ENCODE measurements at places on chromosomes 13 and 19.

DNA sequence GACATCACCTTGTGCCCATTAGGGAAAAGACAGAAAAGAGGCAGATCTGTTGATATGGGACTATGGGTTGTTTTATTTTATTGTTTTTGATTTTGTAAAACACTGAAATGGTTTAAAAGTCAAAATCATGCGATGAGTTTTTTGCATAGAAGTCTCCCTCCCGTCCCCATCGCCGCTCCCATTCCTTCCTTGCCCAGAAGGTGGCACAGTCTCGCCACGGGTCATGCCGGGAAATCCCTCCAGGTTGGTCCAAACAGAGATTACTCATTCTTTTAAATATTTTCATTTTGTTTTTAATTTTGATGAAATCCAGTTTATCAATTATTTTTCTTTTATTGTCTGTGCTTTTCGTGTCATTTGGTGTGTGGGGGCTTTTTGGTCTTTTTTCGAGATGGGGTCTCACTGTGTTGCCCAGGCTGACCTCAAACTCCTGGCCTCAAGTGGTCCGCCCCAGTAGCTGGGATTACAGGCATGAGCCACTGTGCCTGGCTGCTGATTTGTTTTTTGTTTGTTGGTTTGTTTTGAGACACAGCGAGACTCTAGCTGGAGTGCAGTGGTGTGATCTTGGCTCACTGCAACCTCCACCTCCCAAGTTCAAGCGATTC is 9.2 kb downstream of the PGPEP1 start:
- peaks cover 6% of the 10 kb centered on the region for H3K4me1 ChIP-seq
- H3K4me3 ChIP-seq, result no peak overlapping the region
- no peak overlapping the region for H3K27ac ChIP-seq
- no peaks in the 10 kb centered on the region for H3K27me3 ChIP-seq
- peaks cover 11% of the 10 kb centered on the region for H3K36me3 ChIP-seq
- DNase-seq, result peak; percentile 58

- H3K27ac ChIP-seq, result peak overlapping the region; percentile 91
- H3K4me3 ChIP-seq, result peak overlapping the region; percentile 91
- no peaks in the 10 kb centered on the region for H3K27me3 ChIP-seq
- peak; percentile 83 for DNase-seq
- peaks cover 22% of the 10 kb centered on the region for H3K4me1 ChIP-seq
Measured at GRCh38 chr19:2461751-2462634, 5.2 kb upstream of the LMNB2 start.

DNA sequence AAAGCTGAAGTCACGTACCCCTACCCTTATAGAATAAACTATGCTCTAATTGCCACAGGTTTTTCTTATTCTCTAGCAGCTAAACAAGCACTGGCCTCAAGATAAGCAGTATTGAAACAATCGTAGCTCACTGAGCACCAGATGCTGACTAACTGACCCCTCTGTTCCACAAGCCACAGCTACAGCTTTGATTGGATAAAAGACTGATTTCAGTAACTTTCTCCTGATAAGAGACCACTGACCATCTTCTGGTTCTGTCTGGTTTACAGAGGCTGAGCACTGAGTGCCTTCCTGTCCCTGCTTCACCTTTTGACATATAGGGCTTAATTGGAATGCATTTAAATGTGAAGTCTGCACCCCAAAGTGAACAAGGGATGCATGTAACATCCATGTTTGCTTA is 8.4 kb upstream of the RAP2A start:
- H3K4me1 ChIP-seq, result no peaks in the 10 kb centered on the region
- H3K4me3 ChIP-seq, result no peak overlapping the region
- no peak overlapping the region for H3K27ac ChIP-seq

DNA sequence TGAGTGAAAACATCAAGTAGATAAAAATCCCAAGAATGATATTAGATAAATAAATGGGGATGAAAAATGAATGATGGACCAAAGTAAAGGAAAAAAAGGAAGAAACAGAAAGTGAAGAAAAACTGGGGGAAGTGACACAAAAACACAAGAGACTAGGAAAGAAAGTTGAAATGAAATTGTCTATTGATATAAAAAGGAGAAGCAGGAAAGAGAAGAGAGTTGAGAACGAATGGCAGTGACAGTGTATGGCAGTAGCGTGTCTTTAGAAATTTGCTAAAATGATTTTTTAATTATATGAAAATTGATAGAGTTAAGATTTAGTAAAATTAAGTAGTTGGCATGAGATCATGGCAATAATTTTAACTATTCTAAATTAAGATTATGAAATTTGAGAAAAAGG is 36.3 kb upstream of the SGCG start:
- H3K36me3 ChIP-seq, result no peaks in the 10 kb centered on the region
- no peak overlapping the region for H3K27ac ChIP-seq
- H3K4me3 ChIP-seq, result no peak overlapping the region
- no peaks in the 10 kb centered on the region for H3K27me3 ChIP-seq
- no peaks in the 10 kb centered on the region for H3K4me1 ChIP-seq

DNA sequence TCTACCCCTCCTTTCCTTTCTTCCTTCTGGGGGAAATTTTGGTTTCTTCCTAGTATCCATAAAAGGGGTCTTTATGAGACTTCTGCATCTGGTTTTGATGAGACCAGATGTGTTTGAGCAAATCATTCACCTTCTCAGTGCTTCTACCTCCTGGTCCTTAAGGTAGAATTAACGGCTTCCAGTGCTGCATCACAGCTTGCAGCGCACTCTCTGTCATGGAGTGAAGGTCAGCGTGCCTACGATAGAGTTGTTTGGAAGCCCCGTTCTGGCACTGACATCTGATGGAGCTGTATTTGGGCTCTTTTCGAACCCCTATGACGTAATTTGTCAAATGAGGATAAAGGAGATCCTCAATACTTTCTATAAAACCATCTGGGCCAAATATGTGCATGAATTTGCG is 164.2 kb downstream of the MTUS2 start:
- DNase-seq, result no peak
- no peak overlapping the region for H3K27ac ChIP-seq
- no peaks in the 10 kb centered on the region for H3K4me1 ChIP-seq

DNA sequence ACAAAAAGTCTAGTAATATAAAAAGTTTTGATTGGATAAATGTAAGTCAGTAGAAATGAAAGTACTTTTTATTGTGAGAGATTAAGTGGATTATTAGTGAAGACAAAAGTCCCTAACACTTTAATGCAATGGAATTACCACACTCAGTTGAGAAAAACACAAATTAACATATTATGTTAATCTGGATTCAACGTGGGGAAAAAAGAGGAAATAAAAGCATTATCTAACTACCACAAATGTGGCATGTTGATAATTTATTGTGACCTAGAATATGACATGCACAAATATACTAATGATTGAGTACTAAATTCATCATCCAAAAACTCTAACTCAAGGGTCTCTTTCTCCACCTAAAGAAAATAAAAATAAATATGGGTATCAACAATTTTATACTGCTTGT is 41.5 kb downstream of the FOXO1 start:
- no peak overlapping the region for H3K27ac ChIP-seq
- DNase-seq, result no peak
- no peaks in the 10 kb centered on the region for H3K27me3 ChIP-seq
- no peak overlapping the region for H3K4me3 ChIP-seq
- H3K36me3 ChIP-seq, result peaks cover 40% of the 10 kb centered on the region

All from activated CD8-positive, alpha-beta T cell treated with anti-CD3 and anti-CD28 coated beads, Interleukin-2, amount 10 ng/mL, durations not matched to agents 7 days and 5 days (primary cell).